H54 (cell line): ENCODE measurements at places on chromosomes 16 and 17.

DNA sequence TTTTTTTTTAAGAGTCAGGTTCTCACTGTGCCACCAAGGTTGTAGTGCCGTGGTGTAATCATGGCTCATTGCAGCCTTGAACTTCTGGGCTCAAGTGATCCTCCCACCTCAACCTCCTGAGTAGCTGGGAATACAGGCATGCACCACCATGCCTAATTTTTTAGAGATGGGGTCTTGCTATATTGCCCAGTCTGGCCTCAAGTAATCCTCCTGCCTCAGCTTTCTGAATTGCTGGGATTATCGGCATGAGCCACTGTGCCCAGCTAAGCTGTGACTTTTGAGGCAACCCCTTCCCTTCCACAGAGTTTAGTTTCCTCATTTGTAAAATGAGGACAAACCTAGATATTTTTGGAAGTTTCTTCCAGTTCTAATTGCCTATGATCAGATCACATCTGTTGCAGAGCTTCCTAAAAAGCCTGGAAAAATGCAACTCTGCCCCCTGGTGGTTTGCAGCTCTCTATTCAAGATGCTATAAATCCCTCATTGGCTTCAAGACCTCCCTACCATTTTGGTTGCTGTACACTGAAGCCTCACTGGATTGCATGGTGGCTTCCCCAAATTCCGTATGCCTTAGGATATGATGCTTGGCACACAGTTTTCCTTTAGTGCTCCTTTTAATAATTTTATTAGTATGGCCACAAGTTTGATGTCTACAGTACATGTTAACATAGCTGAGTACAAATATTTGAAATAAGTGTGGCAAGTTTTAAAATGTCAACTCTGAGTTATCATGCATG is 19.3 kb downstream of the GDE1 start:
- DNase-seq: no peak

GRCh38 chr17:19554393-19554792 is 20.7 kb downstream of the SLC47A1 start:
- DNase-seq: no peak

- no peak for DNase-seq
These were observed 20.7 kb upstream of the SREBF1 start for GRCh38 chr17:17857496-17857895.

GRCh38 chr17:40427002-40427491 is 9.4 kb upstream of the TOP2A start:
- DNase-seq: no peak

DNA sequence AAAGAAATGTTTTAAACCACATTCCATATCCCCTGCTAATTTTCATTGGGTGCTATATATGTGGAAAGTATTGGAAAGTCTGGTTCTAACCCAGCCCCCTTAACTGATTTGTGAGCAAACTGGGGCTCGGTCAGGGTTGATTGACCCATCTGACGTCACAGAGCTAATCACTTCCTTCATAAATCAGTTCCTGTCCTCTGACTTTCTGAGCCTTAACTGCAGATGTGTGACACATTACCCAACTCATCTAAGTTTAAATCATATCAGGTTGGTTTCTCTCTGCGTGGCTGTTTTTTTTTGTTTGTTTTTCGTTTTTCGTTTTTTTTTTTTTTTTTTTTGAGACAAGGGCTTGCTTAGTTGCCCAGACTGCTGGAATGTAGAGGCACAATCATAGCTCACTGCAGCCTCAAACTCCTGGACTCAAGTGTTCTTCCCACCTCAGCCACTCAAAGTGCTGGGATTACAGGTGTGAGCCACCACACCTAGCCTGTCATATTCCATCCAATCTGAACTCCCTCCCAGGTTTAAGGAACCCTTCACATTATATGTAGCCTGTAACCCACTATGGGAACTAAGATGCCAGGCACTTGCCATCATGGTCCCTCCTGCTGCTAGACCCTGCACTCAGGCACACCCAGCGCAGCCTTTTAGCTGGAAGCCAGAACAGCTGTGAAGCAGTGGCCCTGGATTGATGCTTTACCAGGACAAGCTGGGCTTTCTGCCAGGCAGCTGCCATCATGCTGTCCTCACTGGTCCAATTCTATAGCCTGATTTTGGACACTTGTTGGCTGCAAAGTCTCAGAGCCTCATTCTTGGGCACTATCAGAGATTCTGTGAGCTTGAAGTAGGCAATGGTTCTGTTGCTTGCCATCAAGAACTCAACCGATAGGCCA is 6.9 kb upstream of the BPTF start:
- no peak for DNase-seq

DNA sequence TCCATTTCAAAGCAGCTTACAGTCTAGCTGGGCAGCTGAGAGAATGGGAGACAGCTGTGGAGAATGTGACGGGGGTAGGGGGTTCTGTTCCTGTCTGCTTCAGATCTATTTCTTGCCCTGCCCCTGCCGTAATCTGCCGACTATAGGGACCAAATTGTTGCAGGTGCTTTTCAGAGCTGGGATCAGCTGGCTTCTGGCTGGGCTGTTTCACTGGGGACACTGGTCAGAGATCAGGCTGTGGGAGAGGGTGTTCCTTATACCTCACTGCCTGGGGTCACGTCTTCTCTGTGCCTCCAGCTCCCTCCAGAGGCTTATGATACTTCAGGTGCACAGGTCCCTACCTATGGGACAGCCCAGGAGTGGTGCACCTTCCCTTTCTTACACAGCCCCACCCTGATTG is 514.9 kb upstream of the GOT2 start:
- no peak for DNase-seq
